ENCODE measurements at places on chromosomes 5 and 9.
A peak's percentile ranks its signal among the peaks of the same experiment; 100 is the strongest.

DNA sequence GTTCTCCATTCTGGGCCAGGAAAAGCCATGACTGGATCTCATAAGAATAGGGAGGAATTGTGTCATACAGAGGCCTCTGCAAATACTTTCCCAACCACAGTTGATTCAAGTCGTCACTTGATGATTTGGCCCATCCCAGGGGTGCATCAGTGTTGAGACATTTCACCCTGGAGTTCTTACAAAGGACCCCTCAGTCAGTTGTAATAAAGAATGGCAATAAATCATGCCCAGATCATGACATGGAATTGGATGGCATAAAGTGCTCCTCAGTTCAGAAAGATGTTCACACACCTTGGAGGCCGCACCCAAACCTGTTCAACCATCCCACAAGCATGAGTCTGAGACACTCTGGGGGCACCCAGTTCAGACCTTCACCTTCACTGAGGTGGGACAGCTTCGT lies 168.1 kb downstream of the NR3C1 start:
- no peak for DNase-seq

DNA sequence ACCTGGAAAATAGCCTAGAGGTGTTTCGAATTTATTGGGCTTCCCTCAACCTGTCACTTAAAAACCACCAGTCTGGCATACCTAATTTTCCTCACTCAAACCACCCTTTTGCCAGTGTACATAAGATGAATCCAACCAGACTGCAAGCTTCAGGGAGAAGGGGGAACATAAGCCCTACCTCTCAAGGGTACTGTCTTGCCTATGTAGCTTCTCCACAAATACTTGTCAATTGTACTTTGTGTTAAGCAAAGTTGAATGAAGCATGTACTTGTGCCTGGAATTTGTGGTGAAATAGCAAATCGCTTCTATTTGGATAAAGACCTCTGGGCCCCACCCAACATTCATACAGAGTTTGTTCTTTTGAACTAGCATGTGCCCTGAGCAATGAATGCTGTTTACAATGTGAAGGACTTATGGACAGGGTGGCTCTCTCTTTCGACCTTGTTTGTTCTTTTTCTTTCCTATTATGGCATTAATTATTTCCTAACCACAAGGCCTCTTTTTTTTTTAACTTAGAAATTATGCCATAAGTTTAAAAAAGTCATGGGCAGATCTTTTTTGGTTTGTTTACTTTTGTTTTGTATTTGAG lies 580.2 kb downstream of the EBF1 start:
- no peak for DNase-seq

GRCh38 chr9:121676926-121677325 lies 25.5 kb downstream of the DAB2IP start:
- no peak for DNase-seq

GRCh38 chr5:4230471-4230785 lies 634.8 kb downstream of the IRX1 start:
- no peak for DNase-seq

DNA sequence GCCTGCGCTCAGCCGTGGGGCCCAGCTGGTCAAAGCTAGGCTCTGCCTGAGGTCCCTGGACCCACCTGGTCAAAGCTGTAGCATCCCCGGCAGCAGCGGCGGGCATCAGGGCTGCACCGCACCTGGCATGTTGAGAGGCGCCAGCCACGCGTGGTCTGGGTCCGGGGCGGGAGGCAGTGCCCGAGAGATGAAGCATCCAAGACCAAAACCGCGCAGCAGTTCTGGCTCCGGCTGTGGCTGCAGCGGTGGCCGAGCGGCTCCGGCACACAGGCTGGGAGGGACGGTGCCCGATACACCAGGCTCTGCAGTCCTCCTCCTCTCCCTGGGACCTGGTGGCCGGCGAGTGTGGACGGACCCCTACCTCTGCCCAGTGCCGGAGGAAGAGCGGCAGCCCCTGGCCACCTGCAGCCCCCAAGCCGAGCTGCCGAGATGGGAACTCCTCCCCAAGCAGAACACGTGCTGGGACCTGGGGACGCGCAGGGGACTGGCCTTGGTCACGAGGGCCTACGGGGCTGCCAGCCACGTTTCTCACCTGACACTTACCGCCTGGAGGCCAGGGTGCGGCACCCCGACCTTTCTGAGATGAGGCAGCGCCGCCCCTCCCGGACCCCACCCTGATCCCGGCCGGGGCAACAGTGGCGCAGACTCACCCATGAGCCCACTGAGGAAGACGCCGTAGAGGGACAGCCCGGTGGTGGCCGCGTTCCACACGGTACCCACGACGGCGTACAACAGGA lies 33.0 kb downstream of the SLC9A3 start:
- no peak for DNase-seq

GRCh38 chr5:72281764-72282499 lies 38.1 kb downstream of the MRPS27 start:
- DNase-seq, result peak; percentile 9

- DNase-seq, result no peak
Observed at GRCh38 chr9:15276328-15276938, 30.6 kb downstream of the TTC39B start.

DNA sequence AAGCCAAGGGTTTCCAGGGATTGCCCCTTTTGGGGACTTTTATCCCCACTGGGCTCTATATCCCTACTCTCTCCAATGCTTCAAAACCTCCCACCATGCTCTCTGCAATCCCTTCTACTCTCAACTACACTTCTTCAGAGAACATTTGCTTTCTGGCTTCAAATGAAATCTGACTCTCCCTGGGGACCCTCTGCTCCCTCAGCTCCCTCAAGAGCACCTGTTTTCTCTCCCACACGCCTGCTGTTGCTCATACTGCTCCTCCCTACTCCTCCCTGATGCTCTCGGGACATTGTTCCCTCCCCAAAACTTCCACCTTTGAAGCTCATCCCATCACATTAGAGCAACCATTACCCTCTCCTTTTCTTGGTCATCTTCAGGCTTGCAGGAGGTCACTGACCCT lies 344.9 kb downstream of the CDK5RAP2 start:
- peak; percentile 96 for DNase-seq
